ENCODE measurements at places on chromosomes 1 and 21.

GRCh38 chr1:90835661-90836344, 118.7 kb upstream of the BARHL2 start:
- DNase-seq: no peak

DNA sequence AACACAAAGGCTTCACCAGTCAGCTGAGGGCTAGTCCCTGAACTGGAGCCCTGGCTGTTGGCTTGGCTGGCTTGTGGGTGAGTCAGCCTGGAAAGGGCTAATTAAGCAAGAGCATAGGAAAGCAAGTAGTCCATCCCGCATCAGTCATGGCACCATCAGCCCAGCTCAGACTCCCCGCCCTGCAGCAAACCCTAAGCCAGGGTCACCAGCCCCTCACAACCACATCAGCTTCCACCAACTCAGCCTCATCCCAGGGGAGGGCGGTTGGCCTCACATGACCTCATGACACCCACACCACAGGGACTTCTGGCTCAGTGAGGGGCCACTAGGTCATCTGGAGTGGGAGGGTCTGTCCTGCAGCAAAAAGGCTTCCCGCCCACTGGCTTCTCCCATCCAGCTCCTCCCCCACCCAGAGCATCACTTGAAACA, 7.0 kb upstream of the SPATC1L start:
- DNase-seq: no peak

GRCh38 chr1:240352769-240353168, 259.2 kb downstream of the GREM2 start:
- DNase-seq: no peak

GRCh38 chr1:169110689-169111447, 4.4 kb downstream of the ATP1B1 start:
- DNase-seq: no peak

- DNase-seq: no peak
Measured at GRCh38 chr1:189216886-189217285, 1260.8 kb downstream of the BRINP3 start.

DNA sequence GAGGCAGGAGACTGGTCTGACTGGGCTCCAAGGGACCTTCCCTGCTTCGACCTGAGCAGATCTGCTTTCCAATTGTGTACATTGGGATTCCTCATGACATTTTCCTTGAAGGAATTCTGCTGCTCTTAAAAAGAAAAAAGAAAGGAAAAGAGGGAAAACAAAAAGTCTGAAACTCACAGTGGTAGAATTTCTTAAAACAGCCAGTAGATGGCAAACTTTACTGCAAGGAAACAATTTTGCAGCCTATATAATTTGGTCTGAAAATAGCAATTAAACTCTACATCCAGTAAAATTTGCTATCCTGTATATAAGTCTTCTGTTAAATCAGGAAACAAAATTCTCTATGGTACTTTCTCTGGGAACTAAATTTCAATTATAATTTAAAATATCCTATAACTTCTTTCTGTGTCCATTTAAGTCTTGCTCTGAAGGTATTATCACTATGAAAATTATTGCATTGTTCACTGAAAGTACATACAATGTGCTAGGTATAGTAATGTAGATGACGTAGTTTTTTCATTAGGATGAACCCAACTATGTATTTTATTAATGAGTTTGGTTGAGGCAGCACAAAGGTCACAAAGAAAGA, 59.8 kb downstream of the CRB1 start:
- DNase-seq: no peak

GRCh38 chr1:199725002-199725565, 302.4 kb upstream of the NR5A2 start:
- DNase-seq: no peak
